Caki2 (cell line): ENCODE measurements at places on chromosomes 1 and 21. TPM values are rescaled to one million over a fixed set of nuclear protein-coding genes. Genes with fewer than 3 reads are reported as not detected.

Gene CRNN
- not detected in 2 replicates for total RNA-seq

Gene THEM5
- total RNA-seq: not detected in 2 replicates

Gene F11R
- total RNA-seq: 17.4 and 41.5 TPM in 2 replicates

Gene OPRD1
- not detected in 2 replicates for total RNA-seq

Gene KIF2C
- 49.9 and 55.4 TPM in 2 replicates for total RNA-seq
